Stimulated activated memory B cell treated with anti-CD40 and anti-IgM and Interleukin-4, amounts not matched to agents 10 μg/mL and 1 μg/mL and 100 μg/mL, for 72 hours (primary cell): ENCODE measurements at places on chromosomes 4 and X.

DNA sequence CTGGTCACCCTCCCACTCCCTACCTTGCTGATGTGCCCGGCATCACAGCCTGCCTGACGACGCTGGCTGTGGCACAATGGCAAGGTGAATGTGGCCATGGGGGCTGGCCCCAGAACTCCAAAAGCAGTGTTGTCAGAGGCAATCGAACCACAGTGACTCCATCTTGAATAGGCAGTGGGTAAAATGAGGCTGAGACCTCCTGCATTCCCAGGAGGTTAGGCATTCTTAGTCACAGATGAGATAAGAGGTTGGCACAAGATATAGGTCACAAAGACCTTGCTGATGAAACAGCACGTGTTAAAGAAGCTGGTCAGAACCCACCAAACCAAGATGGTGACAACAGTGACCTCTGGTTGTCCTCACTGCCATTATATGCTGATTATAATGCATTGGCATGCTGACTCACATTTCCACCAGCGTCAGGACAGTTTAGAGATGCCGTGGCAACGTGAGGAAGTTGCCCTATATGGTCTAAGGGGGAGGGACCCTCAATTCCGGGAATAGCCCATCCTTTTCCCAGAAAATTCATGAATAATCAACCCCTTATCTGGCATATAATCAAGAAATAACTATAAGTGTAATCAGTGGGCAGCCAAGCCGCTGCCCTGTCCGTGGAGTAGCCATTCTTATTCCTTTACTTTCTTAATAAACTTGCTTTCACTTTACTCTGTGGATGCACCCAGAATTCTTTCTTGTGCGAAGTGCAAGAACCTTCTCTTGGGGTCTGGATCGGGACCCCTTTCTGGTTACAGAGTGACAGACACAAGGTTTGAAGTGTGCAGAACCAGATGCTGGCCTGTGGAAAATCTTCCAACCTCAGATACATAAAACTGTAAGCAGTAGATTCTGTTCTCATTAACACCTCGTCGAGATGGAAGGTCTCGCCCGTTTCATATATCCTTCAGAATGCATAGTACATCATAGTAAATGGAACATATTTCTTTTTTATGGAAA, 26.8 kb upstream of the CLDN24 start:
- no peak for ATAC-seq

- ATAC-seq = no peak
These were observed 201.7 kb upstream of the ADAMTS3 start for GRCh38 chr4:72770708-72771107.

DNA sequence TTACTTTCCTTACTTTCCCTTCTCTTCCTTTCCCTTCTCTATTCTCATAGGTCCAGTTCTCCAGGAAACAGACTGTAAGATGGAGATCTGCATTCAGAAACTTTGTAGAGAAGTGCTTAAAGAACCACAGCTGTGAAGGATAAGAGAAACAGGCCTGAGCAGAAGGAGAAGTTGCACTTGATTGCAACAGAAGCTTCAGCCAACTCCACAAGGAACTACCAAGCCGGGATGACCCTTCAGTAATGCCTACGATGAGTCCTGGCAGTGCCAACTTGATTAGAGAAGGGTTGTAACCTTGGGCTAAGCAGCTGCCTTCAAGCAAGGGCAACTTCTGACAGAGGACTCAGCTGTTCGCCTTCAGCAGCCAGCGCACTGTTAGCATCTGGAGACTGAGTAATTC, 413.3 kb upstream of the RASGEF1B start:
- no peak for ATAC-seq

DNA sequence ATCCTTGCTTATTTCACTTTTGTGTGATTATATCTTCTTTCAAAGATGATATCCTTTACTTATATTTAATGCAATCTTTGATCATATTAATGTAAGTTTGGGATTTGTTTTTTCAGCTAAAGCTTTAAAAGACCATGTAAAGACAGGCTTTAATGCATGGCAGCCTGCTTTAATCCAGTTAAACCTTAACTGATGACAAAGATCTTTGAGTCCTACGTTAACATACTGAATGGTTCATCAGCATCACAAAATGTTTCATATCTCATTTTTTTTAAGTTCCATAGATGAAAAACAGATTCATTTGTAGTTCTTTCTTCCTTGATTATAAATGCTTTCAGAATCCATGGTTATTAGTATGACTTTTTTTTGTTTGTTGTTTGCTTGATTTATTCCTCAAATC, 1102.8 kb downstream of the FSTL5 start:
- no peak for ATAC-seq

DNA sequence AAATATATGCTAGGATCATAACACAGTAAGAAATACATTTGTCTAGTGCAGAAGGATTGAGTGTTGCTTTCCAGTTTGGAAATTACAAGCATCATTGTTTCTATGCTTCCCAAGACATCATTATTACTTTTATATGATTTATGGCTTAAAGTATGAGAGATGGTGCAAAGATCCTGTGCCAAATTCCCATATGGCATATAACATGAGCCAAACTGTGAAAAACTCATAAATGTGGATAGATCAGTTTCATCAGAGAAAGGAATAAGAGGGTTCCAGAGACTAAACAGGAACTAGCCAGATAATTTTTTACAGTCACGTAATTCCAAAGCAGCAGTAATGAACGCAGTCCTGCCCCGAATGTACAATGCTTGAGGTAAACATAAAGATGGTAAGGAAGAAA, 126.3 kb downstream of the PRDM5 start:
- no peak for ATAC-seq

DNA sequence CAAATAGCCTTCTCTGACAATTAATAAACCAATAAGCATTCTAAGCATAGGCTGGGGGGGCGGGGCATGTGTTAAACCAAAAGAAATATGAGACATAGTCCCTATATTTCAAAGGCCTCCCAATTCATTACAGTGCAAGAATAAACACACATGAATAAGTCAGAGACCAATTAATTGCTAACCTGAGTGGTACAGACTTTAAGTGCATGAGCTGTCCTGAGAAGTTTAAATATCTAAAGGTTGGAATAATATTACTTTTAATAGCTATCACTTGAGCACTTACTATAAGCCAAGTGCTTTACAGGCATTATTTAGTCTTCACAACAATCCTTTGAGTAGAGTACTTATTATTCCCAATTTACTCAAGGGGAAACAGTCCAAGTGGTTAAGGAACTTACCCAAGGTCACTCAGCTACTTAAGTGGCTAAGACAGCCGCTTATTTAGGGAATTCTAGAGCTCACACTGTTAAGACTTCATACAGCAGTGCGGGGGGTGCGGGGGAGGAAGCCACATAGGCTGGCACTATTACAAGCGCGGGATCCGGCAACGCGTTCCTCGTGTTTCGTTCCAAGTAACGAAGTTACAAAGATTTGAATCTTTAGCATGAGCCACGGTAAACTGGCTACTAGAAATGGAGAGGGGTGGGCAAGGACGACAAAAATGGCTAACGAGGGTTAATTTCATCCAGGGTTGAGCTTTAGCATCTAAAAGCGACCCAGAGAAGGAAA, 1.4 kb downstream of the THOC2 start:
- ATAC-seq = no peak

DNA sequence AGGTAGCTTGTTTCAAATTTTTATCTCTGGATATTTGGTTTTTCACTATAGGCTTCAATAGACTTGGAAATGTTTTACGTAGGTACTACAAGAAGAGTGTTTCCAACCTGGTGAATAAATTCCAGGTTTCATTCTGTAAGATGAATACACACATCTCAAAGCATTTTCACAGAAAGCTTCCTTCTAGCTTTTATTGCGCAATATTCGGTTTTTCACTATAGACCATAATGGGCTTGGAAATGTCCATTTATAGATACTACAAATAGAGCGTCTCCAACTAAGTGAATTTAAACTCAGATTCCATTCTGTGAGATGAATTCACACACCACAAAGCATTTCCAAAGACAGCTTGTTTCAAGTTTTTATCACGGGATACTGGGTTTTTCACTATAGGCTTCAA, 857.7 kb upstream of the HS3ST1 start:
- no peak for ATAC-seq

- ATAC-seq = no peak
These were observed 544.3 kb upstream of the CNKSR2 start for GRCh38 chrX:20829665-20830491.

- ATAC-seq = peak; percentile 45
These were observed 11.3 kb downstream of the LAMP2 start for GRCh38 chrX:120457766-120458180.

GRCh38 chr4:164012396-164013027, 518.0 kb downstream of the TMA16 start:
- ATAC-seq = peak; percentile 76

GRCh38 chr4:122104184-122104583, 47.9 kb upstream of the BLTP1 start:
- ATAC-seq = no peak

DNA sequence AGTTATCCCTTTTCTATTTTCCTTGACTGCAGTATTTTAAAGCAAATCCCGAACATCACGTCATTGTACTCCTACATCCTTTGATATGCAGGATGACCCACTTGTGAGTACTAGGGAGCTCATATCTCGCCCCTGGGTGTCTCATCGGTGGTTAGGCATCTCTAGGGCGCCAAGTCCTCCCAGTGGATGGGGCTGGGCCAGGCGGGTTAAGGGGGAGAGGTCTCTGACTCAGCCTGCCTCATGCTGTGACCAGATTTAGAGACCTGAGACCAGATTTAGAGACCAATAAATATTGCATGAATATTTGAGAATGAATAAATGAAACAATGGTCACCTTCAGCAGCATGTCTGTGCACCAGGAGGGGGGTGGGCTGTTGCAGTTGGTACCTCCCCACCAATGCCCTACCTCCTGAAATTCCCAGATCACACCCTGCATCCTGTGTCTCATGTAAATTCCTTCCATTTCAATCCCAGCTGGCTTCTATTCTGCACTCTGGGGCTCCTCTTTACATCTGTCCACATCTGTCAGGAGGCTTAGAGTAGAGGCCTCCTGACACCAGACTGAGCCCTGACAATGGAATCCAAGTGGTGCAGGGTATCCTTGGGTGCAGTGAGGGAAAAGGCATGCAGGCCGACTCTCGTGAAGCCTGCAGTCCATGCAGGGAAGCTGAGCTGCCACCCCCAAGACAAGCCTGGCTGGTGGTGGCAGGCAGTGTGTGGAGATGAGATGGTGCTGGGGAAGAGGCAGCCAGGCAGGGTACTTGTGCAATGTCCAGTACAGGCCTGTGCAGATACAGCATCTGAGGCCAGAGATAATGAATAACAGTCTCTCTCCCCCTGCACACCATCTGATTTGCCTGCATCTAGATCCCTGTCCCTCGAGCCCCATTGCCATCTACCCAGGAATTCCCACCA, 5.2 kb downstream of the APLN start:
- no peak for ATAC-seq

- ATAC-seq = no peak
These were observed 2.1 kb upstream of the PRSS12 start for GRCh38 chr4:118354913-118355312.

DNA sequence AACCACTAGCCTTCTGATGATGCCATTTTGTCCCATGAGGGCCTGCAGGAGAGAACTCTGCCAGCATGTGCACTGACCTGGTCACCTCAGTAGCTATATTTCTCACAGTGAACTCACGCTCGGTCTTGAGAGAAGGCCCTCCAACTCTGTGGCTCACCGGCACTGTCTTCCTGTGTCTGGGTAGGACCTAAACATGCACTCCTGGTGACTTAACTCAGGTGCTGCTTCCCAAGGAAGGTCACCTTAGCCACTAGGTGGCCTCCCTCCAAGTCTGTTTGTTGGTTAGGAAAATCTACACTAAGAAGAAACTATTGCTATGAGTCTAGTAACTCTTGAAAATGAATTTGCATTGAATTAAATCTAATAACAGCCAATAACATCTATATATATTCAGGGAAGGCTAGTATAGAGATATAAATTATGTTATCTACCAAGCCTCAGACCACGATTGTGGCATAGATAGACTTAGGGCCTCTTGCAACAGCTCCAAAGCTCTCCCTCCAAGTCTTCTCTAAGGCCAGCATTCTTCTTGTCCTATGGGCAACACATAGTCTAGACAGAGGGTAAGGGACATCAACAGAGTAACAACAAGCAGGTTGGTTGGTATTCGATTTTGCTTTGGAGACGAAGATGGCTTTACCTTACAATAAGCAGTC, 24.7 kb downstream of the TLR10 start:
- no peak for ATAC-seq

DNA sequence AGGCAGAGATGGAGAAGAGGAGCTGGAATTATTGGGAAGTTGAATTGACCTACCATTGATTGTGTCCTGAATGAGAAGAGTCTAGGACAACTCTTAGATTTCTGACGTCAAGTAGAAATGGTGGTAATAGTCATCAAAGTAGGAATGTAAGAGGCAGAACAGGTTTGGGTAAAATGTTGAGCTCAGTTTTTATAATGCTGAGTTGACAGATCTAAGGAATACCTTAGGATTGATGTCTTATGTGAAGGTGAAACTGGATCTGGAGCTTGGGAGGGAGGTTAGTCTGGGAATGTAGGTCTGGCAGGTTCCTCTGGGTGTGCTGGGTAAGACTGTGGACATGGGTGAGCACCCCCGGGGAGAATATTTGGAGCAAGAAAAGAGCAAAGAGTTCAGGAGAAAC, 31.9 kb downstream of the JADE1 start:
- no peak for ATAC-seq

DNA sequence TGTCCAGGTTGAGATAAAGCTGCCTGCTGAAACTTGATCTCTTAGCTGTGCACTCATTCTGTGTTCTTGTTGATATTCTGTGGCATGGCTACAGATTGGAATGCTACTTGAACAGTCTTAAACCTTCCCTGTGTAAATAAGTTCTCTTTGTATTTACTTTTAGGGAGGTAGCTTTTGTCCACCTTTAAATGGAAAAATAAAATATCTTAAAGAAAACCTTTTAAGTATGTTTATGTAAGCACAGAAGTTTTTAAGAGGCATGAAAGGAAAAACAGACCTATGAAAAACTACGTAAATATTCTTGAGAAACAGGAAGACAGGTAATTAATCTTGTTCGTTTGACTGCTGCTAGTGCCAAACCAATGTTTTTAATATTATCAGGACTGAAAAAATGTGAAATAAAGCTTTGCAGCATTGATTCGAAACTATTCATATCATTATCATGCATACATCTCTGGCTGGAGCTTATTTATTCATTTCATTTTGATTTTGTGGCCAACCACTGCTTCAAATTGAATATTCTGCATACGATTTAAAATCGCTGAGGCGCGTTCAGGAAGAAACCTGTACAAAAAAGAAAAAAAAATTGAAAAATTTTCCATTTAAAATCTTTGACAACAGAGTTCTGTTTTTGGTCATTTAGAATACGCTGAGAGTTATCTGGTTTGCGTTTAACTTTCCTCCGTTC, 17.8 kb downstream of the HSD17B13 start:
- ATAC-seq = no peak

DNA sequence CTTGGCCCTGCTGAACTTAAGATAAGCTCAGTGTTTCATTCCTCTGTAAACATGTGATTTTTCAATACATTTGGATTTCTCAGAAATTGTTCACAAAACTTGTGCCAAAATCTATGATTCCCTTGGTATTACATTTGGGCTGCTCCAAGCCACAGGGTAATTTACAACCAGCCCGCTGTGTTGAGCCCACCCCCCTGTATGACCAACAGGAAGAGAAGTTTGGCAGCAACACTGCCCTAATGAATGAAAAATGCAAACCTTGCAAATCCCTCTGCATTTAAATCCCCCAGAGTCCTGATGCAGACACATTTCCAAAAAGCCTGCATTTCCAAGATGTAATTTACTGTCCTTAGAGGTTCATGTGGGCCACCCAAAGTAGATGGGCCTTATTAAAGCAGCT, 34.1 kb upstream of the GAB1 start:
- ATAC-seq = no peak

GRCh38 chrX:101977106-101977505, 45.3 kb upstream of the ZMAT1 start:
- ATAC-seq = no peak

- no peak for ATAC-seq
These were observed 375.4 kb downstream of the ZNF674 start for GRCh38 chrX:46169808-46170207.
